Activated CD4-positive, alpha-beta T cell treated with anti-CD3 and anti-CD28 coated beads for 1 hour (primary cell): ENCODE measurements at places on chromosomes 13 and 19.

GRCh38 chr13:29180055-29180454, 359.9 kb downstream of the MTUS2 start:
- no peak for DNase-seq

DNA sequence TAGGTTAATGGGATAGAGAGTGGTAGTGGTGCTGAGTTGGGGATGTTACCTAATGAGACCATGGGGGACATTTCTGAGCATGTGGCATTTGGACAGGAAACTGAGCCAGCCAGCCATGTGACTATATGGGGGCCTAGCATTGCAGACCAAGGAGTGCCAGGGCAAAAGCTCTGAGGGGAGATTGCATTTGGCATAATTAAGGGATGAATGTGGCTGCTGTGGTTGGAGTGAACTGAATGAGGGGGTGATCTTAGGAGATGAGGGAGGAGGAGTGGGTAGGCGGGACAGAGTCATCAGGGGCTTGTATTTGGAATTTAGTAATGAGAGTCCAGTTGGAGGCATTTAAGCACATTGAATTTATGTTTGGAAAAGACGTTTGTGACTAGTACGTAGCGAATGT, 6.6 kb downstream of the PCCA start:
- no peak for DNase-seq

DNA sequence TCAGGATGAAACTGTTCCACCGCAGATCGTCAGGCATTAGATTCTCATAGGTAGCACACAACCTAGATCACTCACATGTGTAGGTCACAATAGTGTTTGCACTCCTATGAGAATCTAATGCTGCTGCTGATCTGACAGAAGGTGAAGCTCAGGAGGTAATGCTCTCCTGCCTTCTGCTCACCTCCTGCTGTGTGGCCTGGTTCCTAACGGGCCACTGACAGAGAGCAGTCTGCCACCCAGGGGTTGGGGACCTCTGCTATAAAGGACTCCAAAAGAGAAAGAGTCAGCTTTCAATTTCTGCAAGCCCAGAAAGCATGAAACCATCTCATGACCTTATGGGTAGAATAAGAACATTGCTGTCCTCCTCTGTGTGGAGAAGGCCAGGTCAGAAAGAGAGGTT, 43.5 kb upstream of the PCCA start:
- no peak for DNase-seq

DNA sequence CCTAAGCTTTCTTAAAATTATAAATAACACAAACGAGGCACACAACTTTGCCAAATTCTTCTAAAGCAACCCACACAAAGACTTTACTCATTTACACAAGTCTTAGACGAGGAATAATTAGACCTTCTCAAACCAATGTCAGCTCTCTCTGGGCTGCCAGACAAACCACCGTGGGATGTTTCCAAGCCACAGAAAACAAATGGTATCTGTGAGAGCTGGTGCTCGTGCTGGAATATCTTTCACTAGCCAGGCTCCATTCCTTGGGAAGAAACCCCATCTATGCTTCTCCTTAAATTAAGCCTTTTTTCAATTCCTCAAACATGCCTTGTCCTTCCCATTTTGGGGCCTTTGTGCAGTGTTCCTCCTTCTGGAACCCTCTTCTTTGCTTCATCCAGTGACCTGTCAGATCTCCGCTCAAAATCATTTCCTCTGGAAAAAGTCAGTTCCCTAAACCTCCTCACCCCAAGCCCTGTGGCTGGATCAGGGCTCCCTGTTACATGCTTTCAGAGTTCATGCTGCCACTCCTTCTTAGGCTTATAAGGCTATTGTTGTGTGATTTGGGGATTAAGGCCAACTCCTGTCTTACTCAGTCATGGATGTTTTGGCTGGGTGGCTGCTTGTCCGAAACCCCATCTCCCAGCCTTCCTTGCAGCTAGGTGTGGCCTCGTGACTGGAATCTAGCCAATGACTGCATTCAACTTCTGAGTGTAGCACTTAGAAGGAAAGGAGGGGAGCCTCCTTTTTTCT, 64.2 kb upstream of the GTF2F2 start:
- no peak for DNase-seq

DNA sequence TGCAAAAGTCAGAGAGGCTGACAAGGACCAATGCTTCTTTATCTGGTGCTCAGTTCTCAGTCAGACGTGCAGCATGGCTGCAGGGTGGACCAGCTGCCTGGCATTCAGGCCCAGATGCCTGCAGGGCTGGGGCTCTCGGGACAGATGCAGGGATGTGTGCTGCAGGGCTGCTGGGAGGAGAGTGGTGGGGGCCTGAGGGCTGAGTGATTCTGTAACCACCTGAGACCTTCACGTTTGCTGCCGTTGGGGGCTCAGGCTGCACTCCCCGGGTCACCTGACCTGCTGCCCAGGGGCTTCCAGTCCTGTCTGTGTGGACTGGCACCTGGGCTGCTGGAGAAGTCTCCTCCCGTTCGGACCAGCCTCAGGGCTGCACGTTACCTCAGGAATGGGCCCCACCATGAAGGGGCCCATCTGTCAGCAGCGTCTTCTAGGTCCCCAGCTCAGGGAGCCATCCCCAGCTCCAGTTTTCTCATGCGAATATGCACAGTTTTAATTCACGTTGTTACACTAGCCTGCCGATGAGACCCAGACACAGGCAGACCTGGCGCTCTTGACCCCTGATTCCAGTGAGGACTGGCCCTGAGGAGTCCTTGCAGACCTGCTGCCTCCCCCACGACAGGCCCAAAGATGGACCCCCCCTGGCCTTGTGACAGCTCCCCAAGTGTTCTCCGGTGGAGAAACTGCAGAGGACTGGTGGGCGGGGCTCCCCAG, 16.9 kb downstream of the KCTD15 start:
- no peak for DNase-seq

- no peak for DNase-seq
Measured at GRCh38 chr13:99629641-99630040, 128.4 kb downstream of the TM9SF2 start.

DNA sequence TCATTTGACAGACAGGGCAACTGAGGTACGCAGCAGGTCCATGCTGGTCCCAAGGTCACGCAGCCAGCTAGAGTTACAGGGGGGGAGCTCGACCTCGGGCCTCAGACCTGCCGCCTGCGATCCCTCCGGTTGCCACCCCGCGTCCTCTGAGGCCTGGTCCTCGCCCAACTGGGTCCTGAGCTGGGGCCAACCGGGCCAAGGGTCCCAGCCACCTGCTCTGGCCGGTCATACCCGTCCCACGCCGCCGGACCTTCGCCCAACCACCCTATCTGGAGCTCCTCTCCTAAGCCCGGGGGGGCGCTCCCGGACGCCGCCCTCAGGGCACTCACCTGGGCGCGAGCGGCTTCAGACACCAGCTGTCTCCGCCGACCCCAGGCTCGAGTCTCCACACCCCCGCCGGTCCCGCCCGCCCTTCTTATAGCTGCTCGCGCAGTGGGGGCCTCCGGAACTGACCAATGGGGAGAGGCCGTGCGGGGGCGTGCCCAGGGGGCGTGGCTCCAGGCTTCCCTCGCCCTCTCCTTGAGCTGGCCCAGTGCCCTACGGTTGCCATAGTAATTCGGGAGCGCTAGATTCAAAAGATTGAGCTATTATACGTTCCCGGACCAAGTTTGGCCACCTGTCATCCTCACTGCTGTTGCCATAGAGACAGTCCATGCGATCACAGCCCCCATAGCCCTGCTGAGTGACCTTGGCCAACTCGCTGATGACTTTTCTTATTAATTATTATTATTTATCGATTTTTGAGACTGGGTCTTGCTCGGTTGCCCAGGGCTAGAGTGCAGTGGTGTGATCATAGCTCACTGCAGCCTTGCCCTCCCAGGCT, at the start of gene PLIN5:
TSS of gene PLIN5 (minus strand) at position 389 of the 823 bp plus-strand sequence. CDS start 1,150 bp downstream, outside the sequence.
- DNase-seq = peak; percentile 17

DNA sequence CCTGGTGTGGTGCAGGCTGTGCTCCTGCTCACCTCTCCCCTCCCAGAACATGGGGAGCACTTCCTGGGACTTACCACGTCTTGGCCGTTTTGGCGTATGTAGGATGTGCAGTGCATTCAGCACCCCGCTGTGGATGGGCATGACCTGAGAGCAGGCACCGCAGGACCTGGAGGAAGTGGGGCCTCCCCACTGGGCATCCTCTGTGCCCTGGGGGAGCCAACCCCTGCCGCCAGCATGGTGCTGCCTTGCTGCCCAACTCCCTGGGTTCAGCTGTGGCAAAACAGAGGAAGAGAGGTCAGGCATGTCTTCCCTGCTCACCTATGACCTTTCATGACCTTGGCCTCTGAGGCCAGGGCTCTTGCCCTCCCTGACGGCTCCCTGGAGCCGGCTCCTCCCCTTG, 103.5 kb downstream of the RAB20 start:
- no peak for DNase-seq

DNA sequence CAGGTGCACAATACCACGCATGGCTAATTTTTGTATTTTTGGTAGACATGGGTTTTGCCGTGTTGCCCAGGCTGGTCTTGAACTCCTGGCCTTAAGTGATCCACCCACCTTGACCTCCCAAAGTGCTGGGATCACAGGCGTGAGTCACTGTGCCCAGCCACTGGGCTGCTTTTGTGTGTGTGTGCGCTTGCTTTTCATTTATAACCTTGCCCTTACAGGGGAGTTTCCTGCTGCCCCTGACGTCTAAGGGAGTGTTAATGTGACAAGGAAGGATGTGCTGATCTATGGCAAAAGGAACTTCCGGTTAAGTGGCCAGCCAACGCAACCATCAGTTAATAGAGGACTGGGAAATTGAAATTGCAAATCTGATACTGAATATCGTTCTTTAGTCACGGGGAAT, 57.7 kb downstream of the ING1 start:
- DNase-seq = no peak

- DNase-seq = no peak
Measured at GRCh38 chr19:31257426-31258130, 91.7 kb downstream of the TSHZ3 start.

GRCh38 chr19:1073063-1073955, 6.3 kb downstream of the ARHGAP45 start:
- no peak for DNase-seq

DNA sequence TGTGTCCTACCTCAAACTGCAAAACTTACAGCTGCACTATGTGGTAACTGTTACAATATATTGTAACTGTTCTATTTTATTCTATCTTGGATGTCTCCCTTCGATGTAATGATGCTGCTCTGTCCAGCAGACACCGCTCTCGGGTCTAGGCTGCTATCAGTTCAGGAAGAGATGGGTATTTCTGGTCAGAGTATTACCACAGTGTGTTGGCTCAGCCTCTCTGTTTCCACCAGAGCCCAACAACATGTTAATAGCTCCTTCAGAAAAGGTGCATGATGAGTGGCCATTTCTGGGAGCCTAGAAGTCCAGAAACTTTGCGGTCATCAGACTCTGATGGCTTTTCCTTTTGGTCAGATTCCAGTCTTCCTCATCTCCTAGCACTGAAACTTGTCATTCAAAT, 35.9 kb upstream of the IGFL1 start:
- DNase-seq = no peak

GRCh38 chr19:2973229-2973628, 4.1 kb upstream of the TLE6 start:
- no peak for DNase-seq

DNA sequence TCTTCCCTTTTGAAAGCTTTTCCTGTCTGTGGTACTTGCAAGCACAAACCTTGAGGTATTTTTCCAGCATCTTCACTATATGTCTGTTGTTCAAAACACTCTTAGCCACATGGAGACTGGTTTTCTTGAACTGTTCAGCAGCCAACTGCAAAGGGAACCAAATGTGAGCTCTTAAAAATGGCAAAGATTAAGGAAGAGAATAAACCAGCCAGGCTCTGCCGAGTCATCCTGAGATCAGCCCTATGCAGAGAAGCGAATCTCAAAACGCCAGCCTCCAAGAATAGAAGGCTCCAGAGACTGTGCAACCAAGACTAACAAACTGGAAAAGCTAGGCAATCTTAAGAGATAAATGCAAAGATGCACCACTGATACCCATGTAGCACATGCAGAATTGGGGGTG, 20.7 kb downstream of the AKAP8 start:
- DNase-seq = no peak

- DNase-seq = no peak
Measured at GRCh38 chr13:64158908-64159307, 2743.3 kb upstream of the PCDH20 start.

- DNase-seq = no peak
Measured at GRCh38 chr13:49977992-49978391, 18.9 kb upstream of the TRIM13 start.

DNA sequence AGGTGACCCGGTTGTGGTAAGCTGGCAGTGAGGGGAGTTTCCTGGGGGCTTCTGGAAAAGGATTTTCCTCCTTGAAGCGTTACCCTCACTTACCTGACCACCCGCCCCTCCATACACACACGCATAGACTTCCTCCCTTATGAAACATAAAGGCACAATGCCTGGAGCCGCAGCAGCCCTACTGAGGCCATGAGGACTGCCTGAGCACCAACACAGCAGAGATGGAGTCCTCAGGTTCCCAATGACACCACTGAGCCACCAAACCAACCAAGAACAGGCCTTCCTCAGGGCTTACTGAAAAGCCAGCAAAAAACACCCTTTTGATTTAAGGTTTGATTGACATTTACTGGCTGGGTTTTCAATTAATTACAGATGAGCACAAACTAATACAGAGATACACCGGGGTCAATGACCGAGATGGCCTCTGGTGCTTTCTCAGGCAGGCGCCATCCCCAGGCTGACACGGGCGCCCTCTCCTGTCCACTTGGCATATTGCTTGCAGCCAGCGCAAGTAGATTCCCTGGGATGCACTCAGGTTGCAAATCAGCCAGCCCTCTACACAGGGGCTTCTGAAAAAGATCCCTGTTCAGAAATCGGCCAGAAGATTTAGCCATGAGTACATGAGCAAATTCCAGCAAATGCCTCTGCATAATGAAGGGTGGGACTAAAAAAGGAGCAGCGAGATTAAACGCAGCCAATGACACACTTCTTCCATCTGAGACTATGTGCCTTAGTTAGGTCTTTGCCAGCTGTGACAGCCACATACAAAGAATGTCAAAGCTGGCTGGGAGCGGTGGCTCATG, 14.8 kb downstream of the OPA3 start:
- DNase-seq = peak; percentile 24

DNA sequence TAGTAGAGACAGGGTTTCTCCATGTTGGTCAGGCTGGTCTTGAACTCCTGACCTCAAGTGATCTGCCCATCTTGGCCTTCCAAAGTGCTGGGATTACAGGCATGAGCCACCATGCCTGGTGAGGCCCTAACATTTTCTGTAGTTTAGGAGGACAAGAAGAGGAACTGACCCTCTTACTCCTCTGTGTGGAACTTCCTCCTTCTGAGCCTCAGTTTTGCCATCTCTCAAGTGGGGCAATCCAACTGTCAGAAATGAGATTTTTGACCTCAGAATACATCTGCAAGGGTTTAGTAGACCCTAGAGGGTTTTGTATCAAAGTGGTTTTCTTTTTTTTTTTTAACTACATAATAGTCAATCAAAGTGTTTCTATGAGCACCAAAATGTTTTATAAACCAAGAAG, 2.4 kb downstream of the DKKL1 start:
- DNase-seq = no peak
